Progenitor cell of endocrine pancreas (in vitro differentiated cells): ENCODE measurements at places on chromosomes 4 and X. TPM values are rescaled to one million over a fixed set of nuclear protein-coding genes. Genes with fewer than 3 reads are reported as not detected.

DNA sequence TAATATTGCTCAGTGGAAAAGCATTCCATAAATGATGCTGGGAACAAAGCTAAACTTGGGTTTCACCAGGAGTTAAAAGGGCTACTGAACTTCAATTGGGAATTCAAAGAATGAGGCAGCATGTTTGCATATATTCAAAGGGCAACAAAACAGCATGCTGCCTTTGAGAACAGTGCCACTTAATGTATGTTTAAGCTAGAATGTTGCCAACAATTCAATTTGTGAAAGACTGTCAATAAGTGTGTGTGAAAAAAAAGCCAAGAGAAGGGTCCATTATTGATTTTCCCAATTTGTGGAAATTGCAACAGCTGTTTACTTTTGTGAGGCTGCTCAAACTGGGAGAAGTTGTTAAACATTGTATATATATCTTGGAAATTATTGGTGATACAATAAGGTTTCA lies 701.9 kb upstream of the ACTRT1 start:
- H3K4me3 ChIP-seq, result no peak overlapping the region
- H3K27ac ChIP-seq, result peak overlapping the region; percentile 20
- peaks cover 21% of the 10 kb centered on the region for H3K4me1 ChIP-seq

DNA sequence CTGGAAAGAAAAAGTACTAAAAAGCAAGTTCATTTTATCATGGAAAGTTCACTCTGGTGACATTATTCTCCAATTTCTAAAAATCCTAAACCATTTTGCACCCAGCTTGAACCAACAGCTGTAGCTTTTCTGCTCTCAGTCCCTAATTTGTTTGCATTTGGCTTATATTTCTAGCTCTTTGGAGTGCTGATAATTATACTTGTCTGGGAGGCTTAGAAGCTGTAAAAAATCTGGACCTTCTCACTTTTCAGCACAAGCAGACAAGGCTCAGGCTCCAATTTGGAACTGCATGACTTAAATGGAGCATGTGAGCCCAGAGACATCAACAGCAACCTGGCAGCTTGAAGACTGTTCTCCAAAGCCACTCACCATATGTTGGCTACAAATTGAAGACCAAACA lies 170.9 kb upstream of the PCDH18 start:
- no peaks in the 10 kb centered on the region for H3K27me3 ChIP-seq
- DNase-seq, result no peak
- no peak overlapping the region for H3K27ac ChIP-seq

GRCh38 chr4:55183926-55184599 lies 58.7 kb upstream of the KDR start:
- no peaks in the 10 kb centered on the region for H3K36me3 ChIP-seq
- no peaks in the 10 kb centered on the region for H3K27me3 ChIP-seq
- no peak overlapping the region for H3K4me3 ChIP-seq
- peak overlapping the region; percentile 22 for H3K27ac ChIP-seq

DNA sequence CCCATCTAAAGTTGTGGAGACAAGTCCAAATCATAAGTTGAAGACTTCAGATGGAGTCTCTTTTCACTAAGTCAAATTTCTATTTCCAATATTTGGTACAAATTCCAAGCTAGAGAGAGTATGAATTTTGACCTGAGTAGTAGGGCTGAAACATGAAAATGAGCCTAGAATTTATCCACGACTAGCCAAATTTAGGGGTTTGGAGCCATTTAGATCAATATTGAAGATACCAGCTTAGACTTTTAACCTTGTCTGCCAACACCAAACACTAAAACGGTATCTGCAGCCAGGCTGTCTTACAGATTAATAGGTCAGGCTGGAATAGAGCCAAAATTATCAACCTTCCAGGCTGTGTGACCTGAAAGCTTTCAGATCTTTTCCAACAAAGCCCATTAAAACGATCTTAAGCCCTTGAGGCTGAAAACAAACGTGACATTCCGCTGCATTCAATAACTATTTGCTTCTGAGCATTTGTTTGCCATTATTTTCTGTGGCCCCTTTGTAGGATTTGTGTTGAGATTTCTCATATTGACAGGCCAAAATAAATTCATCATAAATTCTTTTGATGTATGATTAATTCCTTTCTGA lies 268.7 kb upstream of the DKK2 start:
- no peak overlapping the region for H3K4me3 ChIP-seq
- no peak overlapping the region for H3K27ac ChIP-seq
- no peaks in the 10 kb centered on the region for H3K27me3 ChIP-seq

GRCh38 chrX:34300871-34301270 lies 168.8 kb upstream of the FAM47A start:
- peaks cover 2% of the 10 kb centered on the region for H3K4me1 ChIP-seq
- DNase-seq, result peak; percentile 38
- no peaks in the 10 kb centered on the region for H3K27me3 ChIP-seq
- no peak overlapping the region for H3K27ac ChIP-seq

BEX1 gene
- 123 and 128 TPM in 2 replicates for total RNA-seq

- no peaks in the 10 kb centered on the region for H3K27me3 ChIP-seq
- peaks cover 17% of the 10 kb centered on the region for H3K36me3 ChIP-seq
- DNase-seq, result no peak
- H3K4me1 ChIP-seq, result no peaks in the 10 kb centered on the region
These were observed 28.3 kb downstream of the NBDY start for GRCh38 chrX:56757327-56757726.

DNA sequence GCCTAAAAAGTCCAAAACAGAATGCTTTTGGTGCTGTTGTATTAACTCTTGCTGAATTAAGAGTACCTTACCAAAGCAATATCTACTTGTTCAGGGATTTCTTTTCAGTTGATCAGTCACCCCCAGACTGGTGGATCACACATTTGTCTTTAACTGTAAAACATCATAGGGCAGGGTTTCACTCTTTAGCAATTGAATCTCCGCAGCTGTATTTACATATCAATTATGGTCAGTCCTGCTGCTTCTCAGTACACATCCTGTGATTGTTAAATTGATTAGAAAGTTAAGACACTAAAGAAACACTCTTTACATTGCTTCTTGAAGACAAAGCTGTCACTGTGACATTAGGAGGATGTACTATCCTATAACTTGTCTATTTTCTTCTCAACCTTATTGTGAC lies 277.1 kb upstream of the ADGRL3 start:
- no peaks in the 10 kb centered on the region for H3K36me3 ChIP-seq
- no peaks in the 10 kb centered on the region for H3K27me3 ChIP-seq
- no peak for DNase-seq
- no peaks in the 10 kb centered on the region for H3K4me1 ChIP-seq
- no peak overlapping the region for H3K4me3 ChIP-seq

HSFX1 gene
- 2.9 and 3.4 TPM in 2 replicates for total RNA-seq

DCTD gene
- 99.4 and 104 TPM in 2 replicates for total RNA-seq

- DNase-seq, result no peak
- no peak overlapping the region for H3K4me3 ChIP-seq
- H3K27ac ChIP-seq, result peak overlapping the region; percentile 87
- H3K4me1 ChIP-seq, result peaks cover 28% of the 10 kb centered on the region
These were observed 144.1 kb downstream of the MGST2 start for GRCh38 chr4:139809757-139810140.

TMPRSS11B gene
- total RNA-seq, result not detected in 2 replicates

CXCL6 gene
- total RNA-seq, result 0.44 and 1.1 TPM in 2 replicates

DNA sequence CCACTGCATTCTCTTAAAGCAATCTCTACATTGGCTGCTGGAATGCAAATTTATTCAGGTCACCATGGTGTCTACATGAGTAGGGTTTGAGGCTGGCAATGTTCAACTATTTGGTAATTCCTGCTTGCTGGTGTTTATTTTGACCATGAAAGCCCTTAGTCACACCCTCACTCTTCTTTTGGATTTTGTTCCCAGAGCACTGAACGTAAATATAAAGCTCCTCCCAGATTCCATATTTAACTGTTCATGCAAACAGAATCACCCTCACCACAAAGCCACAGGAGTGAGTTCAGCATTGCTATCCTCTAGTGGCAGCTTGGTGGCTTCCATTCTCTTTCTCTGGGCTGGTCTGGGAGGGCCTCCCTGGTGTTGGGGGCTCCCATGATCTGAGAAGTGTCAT lies 82.8 kb downstream of the LNX1 start:
- no peaks in the 10 kb centered on the region for H3K4me1 ChIP-seq
- no peaks in the 10 kb centered on the region for H3K27me3 ChIP-seq
- no peak for DNase-seq
- peaks cover 19% of the 10 kb centered on the region for H3K36me3 ChIP-seq

- no peak overlapping the region for H3K4me3 ChIP-seq
- H3K27ac ChIP-seq, result no peak overlapping the region
These were observed 92.2 kb upstream of the H2AZ1 start for GRCh38 chr4:100042235-100042634.
